ENCODE measurements at places on chromosomes 2 and 18.

GRCh38 chr2:71788601-71789240, 335.4 kb downstream of the DYSF start:
- DNase-seq = no peak

- DNase-seq = no peak
These were observed 291.3 kb downstream of the BCL11A start for GRCh38 chr2:60262178-60262577.

DNA sequence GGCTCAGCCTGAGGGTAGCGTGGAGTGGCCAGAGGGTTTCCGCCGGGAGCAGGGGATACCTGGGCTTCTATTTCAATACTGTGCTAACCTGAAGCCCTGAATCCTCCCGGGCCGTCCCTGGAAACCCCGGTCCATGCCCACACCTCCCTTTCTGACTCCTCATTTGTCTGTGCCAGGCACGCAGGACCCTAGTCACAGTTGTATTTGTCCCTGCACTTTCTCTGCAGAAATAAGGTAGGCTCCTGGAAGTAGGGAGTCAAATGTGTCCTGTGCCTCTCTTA, 418.8 kb upstream of the HS6ST1 start:
- DNase-seq = no peak

DNA sequence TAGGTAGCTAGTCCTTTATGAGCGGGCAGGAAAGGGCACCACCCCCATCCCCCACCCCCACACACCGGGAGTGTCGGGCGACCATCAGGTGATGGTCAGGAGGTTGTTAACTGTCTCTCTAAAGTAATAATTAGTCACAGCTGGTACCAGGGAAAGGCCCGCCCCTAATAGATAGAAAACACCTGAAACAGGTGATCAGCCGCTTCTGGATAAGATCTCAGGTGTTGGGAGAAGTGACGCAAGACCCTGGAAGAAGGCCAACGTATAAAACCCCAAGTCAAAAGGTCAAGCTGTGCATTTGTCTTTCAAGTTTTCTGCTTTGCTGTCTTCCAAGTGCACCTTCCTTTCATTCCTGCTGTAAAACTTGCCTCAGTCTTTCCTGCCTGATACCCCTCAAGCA, 59.6 kb upstream of the LINC00305 start:
- no peak for DNase-seq

DNA sequence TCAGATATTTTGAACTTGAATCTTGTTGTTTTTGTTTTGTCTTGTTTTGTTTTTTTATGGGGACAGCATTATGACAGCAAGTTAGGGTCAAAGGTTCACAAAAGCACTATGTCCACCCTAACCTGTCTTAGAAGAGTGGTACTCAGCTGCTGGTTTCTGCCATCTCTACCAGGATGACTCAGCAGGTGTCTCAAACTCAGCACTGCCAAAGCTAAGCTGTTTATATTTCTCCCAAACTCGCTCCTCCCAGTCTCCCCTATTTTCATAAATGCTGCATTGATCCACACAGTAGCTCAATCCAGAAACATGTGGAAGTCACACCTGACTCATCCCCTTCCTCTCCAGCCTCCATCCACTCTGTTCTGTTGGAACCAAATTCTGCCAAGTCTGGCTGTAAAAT, 134.9 kb downstream of the ZBTB7C start:
- no peak for DNase-seq

GRCh38 chr2:27320958-27321543, 1.8 kb downstream of the MPV17 start:
- no peak for DNase-seq

- no peak for DNase-seq
These were observed 273.8 kb downstream of the AGPS start for GRCh38 chr2:177666408-177666807.

DNA sequence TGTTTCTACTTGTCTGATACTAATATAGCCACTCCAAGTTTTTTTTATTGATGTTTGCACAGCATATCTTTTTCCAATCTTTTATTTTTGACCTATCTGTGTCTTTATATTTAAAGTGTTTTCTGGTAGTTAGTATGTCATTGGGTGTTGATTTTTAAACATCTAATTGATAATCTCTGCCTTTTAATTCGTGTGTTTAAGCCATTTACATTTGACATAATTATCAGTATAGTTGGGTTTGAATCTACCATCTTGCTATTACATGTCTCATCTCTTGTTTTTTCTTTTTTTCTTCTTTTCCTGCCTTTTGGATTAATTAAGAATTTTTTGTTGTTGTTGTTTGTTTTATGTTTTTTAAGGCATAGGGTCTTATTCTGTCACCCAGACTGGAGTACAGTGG, 44.2 kb downstream of the TAF1B start:
- no peak for DNase-seq

- DNase-seq = no peak
These were observed 580.9 kb downstream of the PLCL1 start for GRCh38 chr2:198385326-198385725.

DNA sequence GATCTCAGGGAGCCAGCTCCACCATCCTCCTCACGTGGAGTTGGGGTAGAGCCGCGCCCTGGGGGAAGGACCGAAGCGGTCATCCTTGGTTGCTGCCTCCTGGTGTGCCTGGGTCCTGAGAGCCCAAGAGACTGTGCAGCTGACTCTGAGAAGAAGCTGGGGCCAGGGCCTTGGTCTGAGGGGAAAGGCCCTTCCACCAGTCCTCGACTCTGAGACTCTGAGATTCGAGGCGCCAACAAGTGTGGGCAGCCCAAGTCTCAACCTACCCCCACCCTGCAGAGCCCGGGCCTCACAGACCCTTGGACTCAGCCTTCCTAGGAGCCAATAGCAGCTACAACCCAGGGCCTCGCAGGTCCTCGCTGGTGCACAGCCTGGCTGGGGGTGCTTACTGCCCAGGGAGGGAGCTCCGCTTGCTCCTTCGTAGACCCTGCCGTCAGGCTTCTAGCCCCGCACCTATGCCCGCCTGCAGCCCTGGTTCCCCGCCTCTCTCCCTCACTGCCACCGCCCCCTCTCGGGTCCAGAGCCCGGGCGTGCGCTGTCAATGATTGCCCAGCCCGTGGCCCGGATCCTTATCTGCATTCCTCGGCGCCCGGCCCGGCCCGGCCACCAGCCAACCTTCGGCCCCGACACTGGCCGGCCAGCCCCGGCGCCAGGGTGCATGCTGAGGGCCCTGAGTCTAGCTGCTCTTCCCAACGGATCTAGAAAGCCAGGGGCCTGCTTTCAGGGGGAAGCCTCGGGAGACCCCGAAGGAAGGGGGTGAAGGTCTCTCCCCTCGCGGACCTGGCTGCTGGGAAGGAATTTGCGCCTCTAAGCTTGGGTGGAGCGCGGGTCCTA, 2.0 kb downstream of the IHH start:
- DNase-seq = no peak

All from activated CD4-positive, CD25-positive, alpha-beta regulatory T cell (primary cell).